ENCODE measurements at places on chromosomes 6 and 20.
A peak's percentile ranks its signal among the peaks of the same experiment; 100 is the strongest.

DNA sequence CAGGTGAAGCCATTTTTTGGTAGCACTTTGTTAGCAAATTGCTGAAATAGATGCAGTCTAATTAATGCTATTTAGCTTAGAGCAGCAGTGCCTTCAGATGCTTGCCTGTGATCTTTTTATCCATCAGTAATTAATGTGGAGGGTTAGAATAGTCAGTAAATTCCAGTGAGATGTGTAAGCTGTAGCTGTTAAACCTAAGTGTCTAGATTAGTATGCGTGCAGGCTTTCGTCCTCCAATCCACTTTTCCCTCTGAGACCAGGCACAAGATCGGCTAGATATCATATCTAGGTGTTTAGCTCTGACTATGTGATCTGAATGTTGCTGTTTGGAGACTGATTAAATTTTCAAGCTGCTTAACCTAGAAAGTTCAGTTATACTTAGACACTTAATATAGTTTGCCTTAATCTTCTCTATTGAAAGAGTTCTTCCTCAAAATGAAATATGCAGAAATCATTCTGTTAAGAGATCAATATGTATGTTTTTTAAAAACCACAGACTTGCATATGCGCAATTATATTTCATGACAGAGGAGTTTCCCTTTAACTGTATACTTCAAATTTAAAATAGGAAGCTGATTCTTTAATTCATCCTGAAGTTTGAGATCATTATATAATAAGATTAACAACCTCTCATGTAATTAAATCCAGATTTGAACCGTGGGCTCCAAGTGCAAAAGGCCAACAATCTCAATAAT lies 41.2 kb downstream of the XRN2 start:
- no peak for DNase-seq

DNA sequence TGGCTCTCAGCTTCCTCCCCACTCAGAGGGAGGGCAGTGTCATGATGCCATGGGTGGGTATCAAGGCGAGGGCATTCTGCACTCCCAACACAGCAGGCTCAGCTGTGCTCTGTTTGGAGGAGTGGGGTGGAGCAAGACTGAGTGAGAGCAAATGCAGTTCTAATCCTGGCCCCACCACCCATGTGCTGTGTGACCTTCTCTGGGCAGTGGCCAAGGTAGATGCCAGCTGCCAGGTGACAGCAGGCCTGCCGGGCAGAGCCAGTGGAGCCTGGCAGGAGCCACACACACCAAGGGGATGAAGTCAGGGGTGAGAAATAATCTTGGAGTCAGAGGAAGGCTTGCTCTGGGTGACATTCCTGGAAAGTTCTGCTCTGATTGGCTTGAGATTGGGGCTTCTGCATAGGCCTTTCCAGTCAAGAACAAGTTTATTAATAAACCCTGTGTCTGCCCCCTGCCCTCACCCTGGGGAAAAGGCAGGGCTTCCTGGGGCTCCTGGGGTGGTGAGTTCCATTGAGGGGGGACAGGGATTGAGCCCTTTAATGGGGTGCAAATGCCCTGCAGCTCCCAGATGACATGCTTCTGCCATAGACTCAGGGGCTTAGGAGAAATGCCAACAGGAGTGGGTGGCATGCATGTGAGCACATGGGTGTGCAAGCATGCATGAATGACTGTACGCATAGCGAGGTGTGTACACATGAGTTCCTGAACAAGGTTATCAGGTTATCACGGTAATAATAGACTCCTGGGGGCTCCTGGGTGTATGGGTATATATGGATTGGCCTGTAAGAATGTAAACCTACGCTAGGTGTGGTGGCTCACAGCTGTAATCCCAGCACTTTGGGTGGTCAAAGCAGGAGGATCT lies 134.2 kb downstream of the MRPL14 start:
- DNase-seq = no peak

DNA sequence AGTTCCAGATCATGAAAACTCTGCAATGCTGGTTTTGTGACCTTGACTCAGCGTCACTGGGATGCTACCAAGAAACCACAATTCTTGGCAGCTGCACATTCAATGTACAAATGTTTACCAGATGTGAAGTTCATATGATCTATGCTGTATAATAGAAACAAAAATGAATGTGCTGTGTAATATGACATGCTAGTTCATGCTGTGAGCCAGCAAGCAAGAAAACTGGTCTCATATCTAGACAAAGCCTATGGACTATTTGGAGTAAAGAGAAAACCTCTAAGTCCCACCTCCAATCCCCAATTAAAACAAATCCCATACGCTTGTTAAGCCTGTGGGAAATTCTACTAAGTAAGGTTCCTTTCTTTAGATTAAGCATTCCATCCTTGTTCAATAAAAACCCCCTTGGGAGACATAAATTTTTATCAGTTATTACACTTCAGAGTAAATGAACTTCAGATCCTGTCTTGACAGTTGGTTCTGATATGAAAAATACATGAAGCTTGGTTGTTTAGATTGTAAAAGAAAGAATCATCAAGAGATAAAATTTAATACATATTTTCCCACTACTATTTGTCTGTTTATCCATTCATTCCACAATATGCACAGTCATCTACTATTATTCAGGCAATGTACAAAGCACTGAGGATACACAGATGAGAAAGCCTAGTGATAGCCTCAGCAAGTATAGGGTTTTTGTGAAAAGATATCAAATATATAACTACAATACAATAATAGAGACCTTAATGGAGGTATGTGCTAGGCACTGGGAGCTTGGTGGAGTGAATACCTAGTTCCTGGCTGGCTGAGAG lies 20.1 kb downstream of the COL21A1 start:
- no peak for DNase-seq

- no peak for DNase-seq
Observed at GRCh38 chr6:154092326-154092962, 53.4 kb downstream of the OPRM1 start.

DNA sequence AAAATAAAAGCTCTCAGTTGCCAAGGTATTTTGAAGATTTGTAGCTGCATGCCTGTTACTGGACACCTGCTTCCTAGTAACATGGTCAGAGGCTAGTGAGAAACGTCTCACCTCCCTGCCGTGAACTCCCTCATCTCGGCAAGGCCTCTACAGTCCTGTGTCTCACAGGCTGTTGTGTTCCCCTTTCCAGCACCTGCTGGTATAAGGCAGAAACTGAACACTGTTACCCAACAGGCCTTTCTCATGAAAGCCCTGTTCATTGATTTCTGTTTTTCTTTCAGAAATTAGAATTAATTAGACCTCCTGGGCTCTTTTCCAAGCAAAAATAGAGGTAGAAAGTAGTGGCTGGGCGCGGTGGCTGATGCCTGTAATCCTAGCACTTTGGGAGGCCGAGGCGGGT lies 17.6 kb upstream of the SRSF3 start:
- no peak for DNase-seq

DNA sequence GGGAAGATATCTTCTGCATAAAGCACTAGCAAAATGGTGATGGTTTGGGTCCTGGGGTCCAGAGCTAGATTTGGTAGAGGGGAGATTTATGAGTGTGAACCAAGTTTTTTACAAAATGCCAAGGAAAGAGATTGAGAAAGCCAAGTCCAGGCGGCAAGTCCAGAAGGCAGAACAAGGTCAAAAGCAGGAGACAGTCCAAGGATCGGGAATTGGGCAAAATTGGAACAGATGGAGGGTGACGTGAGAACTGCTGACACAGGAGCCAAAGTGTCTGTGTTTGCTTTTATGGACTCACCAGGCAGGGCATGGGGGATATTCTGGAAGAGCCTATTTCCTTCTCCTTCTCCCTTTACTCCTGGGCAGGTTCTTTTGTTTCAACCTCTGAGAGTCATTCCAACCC lies 4.1 kb downstream of the NHLRC1 start:
- DNase-seq = no peak

- no peak for DNase-seq
Observed at GRCh38 chr6:422433-423054, 31.0 kb downstream of the IRF4 start.

- DNase-seq = no peak
Observed at GRCh38 chr6:43261198-43261597, 17.9 kb downstream of the TTBK1 start.

DNA sequence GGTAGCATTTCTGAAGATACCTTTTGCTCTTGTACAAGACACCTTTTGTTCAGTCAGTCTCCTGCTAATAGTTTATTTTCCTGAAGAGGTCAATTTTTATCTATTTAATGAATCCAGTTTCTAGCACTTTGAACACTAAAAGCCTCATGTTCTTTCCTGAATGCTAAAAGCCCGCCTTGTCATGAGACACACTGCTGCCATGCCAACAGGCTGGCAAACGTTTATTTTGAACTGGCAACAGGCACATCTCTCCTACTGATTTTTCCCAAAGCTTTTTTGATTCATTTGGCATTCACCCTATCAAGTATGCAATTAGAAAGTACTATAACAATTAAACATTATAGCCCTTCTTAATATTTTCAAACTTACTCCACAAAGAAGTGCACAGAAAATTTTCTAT lies 421.2 kb upstream of the EYS start:
- DNase-seq = no peak

GRCh38 chr6:105740946-105741645 lies 338.2 kb upstream of the PREP start:
- DNase-seq = no peak

GRCh38 chr6:122887941-122888340 lies 98.9 kb downstream of the SMPDL3A start:
- DNase-seq = no peak

- DNase-seq = no peak
Observed at GRCh38 chr20:62293111-62293784, 9.5 kb upstream of the ADRM1 start.

- no peak for DNase-seq
Observed at GRCh38 chr20:41408156-41408794, 41.7 kb upstream of the EMILIN3 start.

- peak; percentile 57 for DNase-seq
Observed at GRCh38 chr20:11246251-11246775, 572.5 kb upstream of the JAG1 start.

GRCh38 chr6:138529478-138529877 lies 30.2 kb upstream of the NHSL1 start:
- DNase-seq = no peak

GRCh38 chr6:34358389-34358905 lies 34.0 kb downstream of the NUDT3 start:
- DNase-seq = peak; percentile 12

DNA sequence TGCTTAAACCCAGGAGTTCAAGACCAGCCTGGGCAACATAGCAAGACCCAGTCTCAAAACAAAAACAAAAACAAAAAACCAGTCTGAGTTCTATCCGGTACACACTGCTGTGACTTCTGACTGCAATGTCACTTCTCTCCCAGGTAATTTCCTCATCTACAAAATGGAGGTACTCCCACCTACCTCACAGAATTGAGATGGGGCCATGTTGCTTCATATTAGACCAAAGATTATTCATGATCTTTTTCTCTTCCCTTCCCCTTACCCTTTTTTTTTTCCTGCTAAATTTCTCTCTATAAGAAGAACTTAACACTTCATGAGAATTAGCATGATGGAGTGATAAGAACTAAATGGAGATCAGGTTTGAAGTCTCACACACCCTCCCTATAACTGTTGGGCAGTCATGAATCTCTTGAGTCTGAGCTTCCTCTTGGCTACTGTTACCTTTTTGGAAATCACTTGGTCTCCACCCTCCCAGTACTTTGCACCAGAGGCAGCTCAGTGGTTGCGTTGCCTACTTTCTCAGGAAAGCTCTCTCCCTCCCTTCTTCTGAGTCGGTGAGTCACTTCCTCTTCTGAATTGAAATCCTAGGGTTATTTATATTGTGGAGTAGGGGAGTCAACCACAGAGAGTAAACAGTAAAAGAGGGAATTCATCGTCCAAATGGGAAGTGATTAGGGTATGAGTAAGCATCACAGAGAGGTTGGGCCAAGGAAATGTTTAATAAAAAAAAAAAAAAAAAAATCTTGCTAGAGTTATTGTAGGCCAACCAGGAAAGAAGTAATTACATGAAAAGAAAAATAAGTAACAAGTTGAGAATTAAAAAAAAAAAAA lies 59.9 kb upstream of the MAP7 start:
- DNase-seq = peak; percentile 96

GRCh38 chr6:84967965-84968364 lies 203.6 kb upstream of the TBX18 start:
- DNase-seq = no peak

- no peak for DNase-seq
Observed at GRCh38 chr20:33803921-33804337, 7.2 kb upstream of the CHMP4B start.

DNA sequence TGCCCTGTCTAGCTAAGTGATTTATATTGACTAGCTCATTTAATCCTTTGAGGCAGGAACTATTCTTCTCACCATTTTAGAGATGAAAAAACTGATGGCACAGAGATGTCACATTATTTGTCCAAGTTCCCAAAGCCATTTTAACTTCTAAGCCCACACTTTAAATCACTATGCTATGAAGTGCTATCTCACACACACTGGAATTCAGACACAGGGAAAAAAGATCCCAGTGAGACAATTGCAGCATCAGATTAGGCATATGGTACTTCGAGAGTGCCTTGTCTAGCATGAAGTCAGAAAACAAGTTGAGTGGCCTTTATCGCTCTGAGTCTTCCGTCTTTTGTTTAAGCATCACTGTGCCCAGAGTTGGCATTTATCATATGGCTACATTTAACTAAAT lies 54.1 kb upstream of the PDE7B start:
- DNase-seq = no peak

GRCh38 chr6:16762268-16762549 lies 949 bp upstream of the ATXN1 start:
- DNase-seq = no peak

GRCh38 chr6:21026576-21027273 lies 492.5 kb downstream of the CDKAL1 start:
- DNase-seq = no peak

- no peak for DNase-seq
Observed at GRCh38 chr20:40006168-40006860, 682.7 kb downstream of the MAFB start.

DNA sequence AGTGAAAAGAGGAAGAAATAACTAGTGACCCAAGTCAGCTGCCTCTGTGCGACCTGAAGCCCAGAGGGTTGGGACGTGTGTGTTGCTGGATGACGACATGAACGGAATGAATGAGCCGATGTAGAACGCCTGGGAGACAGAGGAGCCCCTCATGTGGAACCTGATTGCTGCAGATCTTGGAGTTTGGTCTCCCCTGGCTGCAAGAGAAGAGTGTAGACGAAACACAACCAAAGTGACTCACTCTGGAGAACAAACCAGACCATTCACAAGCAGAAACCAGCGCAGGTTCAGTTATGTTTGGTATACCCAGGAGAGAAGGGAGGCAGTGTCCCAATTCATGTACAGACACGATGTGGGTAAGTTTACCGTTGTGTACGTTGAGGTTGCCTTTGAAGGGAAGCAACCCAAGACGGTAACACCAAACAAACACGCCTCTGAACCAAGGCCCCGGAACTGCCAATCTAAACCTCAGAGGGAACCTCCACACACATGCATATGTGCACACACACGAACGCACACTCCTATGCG lies 265.9 kb downstream of the BMP7 start:
- no peak for DNase-seq

DNA sequence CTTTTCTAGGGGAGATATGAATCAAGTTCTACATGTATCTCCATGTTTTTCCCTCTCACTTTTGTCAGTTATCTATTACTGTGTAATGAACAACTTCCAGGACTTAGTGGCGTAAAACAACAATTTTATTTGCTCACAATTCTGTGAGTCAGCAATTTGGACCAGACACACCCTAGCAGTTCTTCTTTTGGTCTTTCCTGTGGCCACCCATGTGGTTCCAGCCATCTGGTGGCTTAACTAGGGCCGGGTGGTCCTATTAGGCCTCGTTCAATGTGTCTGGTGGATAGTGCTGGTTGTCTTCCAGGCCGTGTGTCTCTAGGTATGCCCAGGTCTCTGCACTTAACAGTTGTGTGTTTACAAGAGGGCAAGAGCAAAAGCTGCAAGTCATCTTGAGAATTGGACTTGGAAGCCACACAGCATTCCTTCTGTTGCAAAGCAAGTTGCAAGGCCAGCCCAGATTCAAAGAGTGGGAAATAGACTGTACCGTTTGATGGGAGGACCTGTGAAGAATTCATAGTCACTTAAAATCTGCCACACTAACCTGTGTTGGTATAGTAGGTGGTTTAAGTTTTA lies 20.8 kb upstream of the SLC35D3 start:
- no peak for DNase-seq
